Caki2 (cell line): ENCODE measurements at places on chromosomes 2 and 18. TPM values are rescaled to one million over a fixed set of nuclear protein-coding genes. Genes with fewer than 3 reads are reported as not detected.
A peak's percentile ranks its signal among the peaks of the same experiment; 100 is the strongest.

Gene CETN1
- total RNA-seq: not detected in 2 replicates

DNA sequence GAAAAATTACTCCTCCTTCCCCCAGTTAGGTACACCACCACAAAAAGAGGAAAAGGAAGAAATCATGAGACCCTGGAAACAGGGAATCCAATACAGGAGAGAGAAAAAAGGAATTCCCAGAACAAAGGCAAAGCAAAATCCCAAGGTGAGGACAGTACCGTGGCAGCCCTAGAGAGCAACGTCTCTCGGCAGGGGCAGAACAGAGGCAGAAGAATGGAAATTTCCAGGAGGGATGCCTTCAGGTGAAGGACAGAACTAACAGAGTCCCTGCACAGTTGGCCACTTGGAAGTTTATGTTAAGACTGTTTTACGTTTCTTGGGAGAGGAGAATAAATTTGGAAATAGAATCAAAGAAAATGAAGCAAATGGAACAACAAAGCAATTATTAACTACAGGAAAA, 27.7 kb downstream of the GRB14 start:
- no peak for DNase-seq

GRCh38 chr18:13541621-13542519, 184.5 kb downstream of the FAM210A start:
- peak; percentile 8 for DNase-seq

DNA sequence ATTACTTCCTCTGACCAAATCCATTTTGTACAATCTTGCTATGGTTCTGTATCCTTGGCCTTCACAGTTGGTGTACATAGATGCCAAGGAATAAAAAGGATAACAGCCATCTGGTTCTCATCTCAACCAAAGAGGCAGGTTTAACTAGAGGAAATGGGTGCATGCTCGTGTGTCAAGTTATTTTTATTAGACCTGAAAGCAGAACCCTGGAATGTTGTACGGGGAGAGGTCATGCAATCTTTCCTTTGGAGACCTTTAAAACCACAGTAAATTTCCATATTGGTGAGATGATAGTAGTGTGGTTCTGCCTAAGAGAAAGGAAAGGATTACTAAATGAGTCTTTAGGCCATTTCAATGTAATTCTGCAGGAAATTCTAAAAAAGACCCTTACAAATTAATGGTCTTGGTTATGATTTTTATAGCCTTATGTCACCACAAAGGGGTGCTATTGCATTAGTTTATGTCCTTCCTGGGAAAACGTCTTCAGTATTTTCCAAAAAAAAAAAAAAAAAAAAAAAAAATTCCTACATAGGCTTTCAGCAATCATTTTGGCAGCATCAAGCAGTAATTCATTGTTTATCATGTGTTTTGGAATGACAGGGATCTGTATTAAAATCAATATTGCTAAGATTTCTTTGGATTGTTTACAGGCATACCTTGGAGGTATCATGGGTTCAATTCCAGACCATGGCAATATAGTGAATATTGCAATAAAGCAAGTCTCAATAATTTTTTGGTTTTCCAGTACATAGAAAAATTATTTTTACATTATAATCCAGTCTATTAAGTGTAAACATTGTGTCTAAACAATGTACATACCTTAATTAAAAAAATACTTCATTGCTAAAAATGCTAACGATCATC, 270.8 kb downstream of the NYAP2 start:
- peak; percentile 19 for DNase-seq

DNA sequence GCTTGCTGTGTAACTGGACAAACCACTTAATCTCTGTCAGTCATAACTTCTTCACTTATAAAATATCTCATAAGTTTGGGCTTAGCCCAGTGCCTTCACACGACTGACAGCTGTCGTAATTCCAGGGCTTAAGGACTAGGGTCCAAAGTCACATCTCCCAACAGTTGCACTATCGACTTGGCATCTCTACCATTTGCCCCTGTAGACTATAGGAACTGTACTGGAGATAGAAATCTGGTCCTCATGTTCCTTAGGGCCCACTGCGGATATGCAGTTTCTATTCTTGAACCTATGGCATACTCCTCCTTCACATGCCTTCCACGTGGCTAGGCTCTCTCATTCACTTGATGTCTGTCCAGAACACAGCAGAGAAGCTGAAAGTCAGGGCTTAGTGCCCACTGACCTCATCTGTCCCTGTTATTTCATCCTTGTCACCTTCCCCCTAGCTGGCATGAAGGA, 2.7 kb downstream of the ABHD1 start:
- no peak for DNase-seq
